ENCODE measurements at places on chromosomes 12 and 14. TPM values are rescaled to one million over a fixed set of nuclear protein-coding genes. Genes with fewer than 3 reads are reported as not detected.

GRCh38 chr12:113876160-113876559 is 90.0 kb downstream of the RBM19 start:
- no peak for DNase-seq

- no peak for DNase-seq
These were observed 68.8 kb upstream of the GNPNAT1 start for GRCh38 chr14:52860209-52860608.

- no peak for DNase-seq
These were observed 268.6 kb upstream of the PWP1 start for GRCh38 chr12:107417004-107417403.

- DNase-seq, result no peak
These were observed 5.9 kb upstream of the CRIP2 start for GRCh38 chr14:105468621-105469241.

GRCh38 chr12:65497660-65498059 is 219.2 kb downstream of the MSRB3 start:
- no peak for DNase-seq

- DNase-seq, result peak; percentile 62
These were observed 47.4 kb downstream of the TCHP start for GRCh38 chr12:109947521-109947920.

DNA sequence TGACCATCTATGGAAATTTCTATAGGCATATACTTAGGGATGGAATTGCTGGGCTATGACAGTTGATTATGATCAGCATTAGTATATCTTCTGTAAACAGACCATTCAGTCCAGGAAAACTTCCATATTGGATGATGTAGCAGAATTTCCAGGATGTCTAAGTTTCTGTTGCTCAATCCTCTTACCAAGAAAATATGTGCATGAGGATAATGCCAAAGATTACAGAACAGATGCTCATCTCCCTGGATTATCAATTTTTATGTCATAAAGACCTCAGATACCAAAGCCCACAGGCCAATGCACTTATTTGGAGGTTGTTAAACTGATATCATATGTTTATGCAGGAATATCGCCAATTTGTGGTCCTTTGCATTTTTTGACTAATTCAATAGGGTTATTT is 354.4 kb upstream of the FLRT2 start:
- peak; percentile 8 for DNase-seq

GRCh38 chr14:72553656-72554055 is 340.2 kb downstream of the DPF3 start:
- peak; percentile 13 for DNase-seq

LRRC9 gene
- total RNA-seq, result not detected

GLS2 gene
- total RNA-seq, result 0.20 TPM

SLC25A47 gene
- not detected for total RNA-seq
